K562 (cell line): ENCODE measurements at places on chromosomes 13 and 19. TPM values are rescaled to one million over a fixed set of nuclear protein-coding genes. Genes with fewer than 3 reads are reported as not detected.

The ERICH4 gene
- total RNA-seq: not detected in 2 replicates

DNA sequence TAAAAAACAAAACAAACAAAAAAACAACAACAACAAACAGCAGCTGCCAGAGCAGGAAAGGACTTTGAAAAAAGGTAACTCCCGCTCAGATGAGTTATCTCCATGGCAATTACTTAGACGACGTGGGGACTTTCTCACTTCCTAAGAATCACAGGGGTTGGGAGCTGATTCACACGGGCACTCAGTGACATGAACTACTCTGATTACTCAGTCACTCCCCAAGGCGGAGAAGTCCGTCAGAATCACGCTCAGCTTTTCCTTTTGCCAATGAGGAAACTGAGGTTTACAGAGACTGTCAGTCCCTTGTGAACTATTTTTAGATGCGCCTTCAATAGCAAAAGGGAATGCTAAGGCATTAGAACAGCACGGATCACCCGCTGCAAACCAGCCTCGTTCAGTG, 32.3 kb upstream of the MATK start:
- no peak for DNase-seq

DNA sequence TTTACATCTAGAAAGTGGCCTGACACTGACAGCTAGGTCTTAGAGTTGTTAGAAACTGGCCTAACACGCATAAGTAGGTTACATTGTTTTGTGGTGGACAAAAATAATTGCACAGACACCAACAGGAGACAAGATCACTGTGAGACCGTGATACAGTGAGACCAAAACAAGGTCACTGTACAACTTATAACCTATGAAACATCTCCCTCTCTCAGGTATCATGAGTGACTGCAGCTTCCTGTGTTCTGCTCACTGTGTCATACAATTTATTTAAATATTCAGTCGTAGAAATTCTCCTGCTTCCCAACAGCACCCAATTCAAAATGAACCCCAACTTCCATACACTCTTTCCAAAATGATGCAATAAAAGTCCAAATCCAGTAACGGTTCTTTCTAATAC, 2165.2 kb downstream of the PCDH9 start:
- DNase-seq: no peak

GRCh38 chr19:28170066-28170465, 1042.9 kb downstream of the UQCRFS1 start:
- no peak for DNase-seq

DNA sequence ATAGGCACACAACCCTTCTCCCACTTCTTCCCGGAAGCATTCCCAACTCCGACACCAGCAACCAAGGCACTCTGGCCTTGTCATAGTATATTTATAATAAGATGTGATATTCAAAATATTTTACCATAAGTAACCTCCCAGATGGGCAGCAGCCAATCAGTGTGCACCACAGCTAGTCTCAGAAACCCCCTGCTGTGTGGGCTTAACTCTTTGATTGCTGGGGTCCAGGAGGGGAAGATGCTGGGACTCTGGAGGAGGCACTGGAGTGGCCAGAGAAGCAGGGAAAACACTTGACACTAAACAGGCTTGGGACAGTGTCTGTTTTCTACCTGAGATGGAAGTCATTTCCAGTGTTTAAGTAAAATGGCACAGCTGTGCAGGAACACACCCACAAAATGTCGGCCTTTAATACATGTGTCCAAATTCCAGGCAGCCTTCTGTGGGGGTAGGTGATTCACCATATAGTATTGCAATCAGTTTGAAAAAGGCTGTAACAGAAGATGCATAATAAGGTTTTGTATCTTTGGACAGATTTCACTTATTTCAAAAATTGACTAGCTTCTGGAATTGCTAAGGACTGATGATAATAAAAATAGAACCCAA, 100.7 kb downstream of the MBNL2 start:
- DNase-seq: no peak

DNA sequence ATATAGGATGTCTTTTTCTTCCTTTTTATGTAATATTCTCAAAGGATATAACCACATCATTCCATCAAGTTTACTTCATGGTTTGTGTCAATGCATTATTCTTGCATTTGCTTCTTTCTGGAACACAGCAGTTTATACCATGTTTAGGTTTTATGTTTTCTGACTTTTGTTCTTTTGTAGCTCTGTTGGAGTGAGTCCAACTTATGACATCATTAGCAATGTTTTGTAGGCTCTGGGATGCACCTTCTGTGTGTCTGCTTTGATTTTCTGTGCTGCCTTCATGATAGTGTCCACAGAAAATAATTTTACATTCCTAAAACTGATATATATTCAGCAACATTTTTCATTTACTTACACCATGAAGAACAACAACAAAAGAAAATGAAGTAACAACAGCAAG, 68.9 kb downstream of the SHISA2 start:
- DNase-seq: no peak

DNA sequence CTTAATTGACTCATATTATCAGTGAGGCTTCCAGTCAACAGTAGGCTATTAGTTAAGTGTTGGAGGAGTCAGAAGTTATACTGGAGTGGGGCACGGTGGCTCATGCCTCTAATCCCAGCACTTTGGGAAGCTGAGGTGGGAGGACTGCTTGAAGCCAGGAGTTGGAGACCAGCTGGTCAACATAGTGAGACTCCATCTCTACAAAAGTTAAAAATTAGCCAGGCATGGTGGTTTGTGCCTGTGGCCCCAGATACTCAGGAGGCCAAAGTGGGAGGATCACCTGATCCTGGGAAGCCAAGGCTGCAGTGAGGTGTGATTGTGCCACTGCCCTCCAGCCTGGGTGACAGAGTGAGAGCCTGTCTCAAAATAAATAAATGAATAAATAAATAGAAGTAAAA, 53.2 kb downstream of the COMP start:
- DNase-seq: no peak

- no peak for DNase-seq
These were observed 33.4 kb downstream of the STK24 start for GRCh38 chr13:98543378-98544103.

The HRC gene
- 14.8 and 15.6 TPM in 2 replicates for total RNA-seq

DNA sequence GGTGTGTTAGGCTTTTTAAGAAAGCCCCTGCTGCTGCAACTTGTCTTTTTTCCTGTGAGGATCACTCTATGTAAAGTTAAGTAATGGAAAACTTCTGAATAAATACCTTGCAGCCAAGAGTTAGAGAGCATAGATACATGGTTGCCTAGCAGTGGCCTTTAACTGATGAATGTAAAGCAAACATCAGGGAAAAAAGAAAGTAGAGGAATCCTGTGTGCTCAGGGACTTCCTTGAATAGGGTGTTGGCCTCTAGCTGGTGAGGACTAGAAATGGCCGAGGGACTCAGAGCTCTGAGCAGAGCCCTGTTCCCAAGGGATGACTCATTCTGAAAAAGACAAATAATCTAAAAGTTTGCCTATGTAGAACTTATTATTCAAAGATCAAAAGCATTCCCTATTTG, 135.7 kb downstream of the MIPEP start:
- DNase-seq: no peak

DNA sequence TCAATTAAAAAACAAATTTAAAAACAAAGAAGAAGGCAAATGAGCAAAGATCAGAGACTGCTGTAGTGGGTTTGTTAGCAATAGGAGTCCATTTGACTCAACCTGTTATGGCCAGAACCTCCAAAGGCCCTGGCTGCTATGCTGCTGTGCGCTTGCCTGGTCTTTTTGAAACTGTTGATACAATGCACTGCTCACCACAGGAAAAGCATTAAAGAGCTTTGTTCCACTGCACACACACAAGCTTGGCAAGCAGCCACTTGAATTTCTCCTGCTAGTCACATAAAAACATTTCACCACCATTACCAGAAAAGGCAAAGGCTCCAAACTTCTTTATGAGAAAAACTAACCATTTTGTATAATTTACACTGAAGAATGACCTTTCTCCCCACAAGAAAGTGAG, 132.2 kb downstream of the FREM2 start:
- DNase-seq: no peak

DNA sequence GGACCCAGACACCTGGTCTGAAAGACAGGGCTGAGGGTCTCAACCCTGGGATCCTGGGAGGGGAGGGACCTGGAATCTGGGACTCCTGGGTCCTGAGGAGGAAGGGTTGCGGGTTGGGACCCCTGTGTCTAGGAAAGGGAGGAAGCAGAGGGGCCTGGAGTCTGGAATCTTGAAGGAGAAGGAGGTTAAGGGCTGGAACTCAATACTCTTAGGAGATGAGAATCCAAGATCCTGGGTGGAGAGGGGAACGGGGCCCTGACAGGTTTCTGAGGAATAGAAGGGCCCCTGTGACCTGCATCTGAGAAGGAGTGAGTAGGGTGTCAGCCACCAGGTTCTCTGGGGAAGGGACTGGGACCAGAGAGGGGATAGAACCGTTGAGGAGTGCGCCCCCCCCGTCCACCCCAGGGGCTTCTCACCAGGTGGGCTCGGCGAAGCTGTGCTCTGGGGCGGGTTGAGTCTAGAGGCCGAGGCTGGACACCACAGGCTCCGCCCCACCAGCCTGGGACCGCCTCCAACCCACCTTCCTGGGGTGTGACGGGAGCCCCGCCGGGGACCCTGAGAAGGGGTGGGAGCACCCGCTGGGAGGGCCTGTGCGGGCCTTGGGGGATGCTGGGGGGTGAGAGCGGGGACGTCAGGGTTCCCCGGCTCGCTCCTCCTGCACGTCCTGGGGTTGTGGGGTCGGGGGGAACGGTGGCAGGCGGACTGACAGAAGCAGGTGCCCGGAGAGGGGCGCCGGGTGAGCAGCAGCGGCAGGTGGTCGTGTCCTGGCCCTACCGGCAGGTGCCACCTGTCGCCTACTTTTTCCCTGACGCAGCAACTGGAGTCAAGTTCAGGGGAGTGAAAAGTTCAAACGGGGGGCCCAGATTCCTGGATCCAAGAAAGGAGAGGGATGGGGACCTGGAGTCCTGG, at the start of gene MAMSTR:
MAMSTR (minus strand) TSS at position 463 of the 909 bp plus-strand sequence. CDS start 694 bp downstream, outside the sequence.
- peak; percentile 44 for DNase-seq

GRCh38 chr19:33295621-33296487, 6.5 kb downstream of the CEBPA start:
- no peak for DNase-seq
